GM20000 (cell line): ENCODE measurements at places on chromosomes 5 and 9.

DNA sequence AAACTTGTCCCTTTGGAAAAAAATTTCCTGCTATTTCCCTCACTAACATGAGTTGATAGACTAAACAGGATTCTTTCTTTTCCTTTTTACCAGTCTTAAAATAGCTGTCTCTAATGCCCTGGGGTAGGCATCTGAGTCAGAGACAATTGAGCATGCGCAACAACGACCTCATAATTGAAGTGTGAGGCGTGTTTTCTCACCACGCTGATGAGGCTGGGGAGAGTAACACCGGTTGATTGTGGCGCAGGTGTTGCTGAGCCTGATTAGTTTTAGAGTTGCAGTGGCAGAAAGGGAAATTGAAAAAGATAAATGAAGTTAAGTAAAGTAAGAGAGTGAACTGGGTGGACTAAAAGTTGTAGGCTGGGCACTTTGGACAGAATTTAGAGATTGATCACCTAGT lies 213.7 kb downstream of the TLR4 start:
- no peak for DNase-seq

- no peak for DNase-seq
These were observed 338.6 kb downstream of the TMEM38B start for GRCh38 chr9:106032978-106033377.

DNA sequence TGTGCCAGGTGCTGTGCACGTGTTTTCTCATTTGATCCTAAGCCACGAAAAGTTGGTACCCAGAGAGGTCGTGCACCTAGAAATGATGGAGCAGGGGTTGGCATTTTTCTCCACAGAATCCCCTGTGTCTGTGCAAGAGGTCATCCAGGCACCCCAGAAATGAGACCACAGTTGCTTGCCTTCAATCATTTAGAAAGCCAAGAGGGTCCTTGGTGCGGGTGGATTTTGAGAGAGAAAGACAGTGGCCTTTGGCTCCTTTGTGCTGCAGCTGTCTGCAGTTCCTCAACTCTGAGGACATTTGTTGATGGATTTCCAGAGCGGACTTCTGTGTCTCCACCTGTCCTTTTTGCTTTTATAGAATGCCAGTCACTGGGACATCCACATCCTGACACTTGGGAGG lies 33.8 kb upstream of the SPRY4 start:
- DNase-seq, result no peak

DNA sequence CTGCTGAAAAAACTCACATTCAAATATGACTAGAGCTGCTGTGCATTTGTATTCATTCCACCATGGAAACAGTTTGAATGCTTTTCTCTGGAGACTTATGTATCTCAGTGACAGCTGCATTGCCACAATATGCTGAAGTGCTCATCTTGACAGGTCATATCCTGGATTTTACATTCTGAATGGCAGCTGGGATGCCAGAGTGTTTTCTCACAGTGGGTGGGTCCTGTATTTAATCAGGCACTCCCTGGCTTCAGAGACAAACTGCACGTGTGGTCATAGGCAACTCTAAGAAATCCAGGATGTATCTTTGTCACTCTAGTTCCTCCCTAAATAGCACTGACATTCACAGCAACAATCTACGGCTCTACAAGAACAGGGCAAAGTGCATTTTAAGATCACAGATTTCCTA lies 75.6 kb downstream of the ST8SIA4 start:
- no peak for DNase-seq

GRCh38 chr9:14317667-14318320 lies 3.9 kb upstream of the NFIB start:
- DNase-seq, result peak; percentile 42

DNA sequence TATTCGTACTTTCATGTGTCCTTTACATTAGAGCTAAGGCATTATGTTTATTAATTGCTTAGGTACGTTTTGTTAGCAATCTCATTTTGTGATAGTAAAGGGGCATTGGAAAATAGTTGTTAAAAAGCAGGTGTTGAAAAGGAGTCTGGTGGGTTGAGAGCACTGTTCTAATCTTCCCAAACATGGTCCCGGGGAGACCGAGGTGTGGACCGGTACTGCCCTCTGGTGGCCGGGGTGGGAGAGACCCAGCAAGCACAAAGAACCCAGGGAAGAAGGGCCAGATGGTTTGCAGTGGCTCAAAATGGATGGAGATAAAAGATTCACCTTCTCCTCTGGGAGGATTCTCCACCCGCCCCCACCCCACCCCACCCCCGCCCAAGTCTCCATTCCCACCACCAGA lies 26.1 kb downstream of the IDNK start:
- DNase-seq, result peak; percentile 68

GRCh38 chr5:8462565-8462964 lies 593.6 kb downstream of the MTRR start:
- no peak for DNase-seq

GRCh38 chr9:68913054-68913453 lies 100.9 kb downstream of the PRKACG start:
- DNase-seq, result no peak

GRCh38 chr5:91311697-91312501 lies 71.2 kb downstream of the ARRDC3 start:
- peak; percentile 35 for DNase-seq

DNA sequence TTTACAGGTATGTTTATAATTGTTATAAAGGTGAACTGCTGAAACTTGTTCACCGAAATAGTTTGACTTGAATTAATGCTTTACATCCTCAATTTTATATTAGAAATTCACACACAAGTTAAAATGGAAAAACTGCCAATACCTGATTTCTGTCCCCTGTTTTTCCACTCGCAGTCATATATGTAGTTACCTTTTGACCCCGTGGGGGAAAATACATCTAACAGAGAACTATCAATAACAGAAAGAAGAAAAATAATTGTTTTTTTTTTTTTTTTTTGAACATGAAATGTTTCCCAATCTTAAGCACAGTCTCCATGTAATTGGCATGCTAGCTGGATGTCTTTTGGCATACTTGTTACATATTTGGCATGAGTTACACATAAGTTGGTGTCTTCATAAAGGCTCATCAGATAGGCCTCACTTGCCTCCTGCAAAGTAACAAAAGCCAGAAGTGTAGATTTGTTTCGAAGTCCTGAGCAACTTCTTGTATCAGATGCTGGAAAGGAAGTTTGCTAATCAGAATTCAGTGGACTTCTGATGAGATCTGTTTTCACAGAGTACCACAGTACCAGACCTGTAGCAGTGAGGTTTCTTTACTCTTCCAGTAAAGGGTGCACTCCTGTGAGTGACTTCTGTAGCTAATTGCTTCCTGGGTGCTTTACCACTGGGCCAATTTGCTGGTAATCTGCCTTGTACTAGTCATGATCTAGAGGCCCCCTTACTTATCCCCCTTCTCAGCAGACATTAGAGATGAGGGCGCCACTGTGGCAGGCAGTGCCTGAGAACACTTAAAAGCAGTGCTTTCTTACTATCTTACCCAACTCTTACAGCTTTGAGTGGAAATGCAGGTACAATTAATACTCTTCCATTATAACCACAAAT lies 36.2 kb upstream of the CXXC5 start:
- DNase-seq, result peak; percentile 13

GRCh38 chr9:8292657-8293056 lies 493.1 kb upstream of the DMAC1 start:
- DNase-seq, result no peak

- DNase-seq, result no peak
These were observed 290.0 kb downstream of the ARHGAP26 start for GRCh38 chr5:143059976-143060765.

DNA sequence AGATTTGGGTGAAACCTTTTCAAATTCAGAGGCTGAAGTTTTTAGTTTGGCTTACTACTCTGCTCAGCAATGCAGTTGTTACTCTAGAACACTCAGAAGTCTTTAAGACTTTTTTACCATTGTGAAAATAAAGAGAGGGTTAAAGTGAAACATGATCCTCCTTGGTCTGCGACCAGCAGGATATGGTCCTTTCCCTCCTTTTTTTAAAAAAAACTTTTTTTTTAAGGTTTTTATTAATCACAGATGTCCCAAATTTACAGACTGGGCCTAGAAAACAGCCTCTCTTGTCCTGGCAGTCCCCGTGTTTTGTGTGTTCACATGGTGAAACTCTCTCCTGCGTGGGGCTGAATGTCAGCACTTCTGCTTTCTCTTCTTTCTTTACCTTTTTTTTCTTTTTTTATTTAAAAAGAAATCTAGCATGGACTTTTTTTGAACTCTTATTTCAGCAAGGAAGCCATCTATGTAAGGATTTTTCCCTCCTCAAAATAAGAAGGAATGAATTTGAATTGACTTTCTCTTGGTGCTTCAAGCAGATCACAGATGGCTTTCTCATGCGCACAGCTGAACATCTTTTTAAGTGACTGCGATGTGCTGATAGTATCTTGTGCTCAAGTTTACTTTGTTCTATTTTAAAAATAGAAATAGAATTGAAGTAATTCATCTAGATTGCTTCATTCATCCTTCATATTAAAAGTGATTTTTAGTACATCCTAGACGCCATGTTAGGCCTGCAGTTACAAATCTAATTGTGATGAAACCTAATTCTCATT lies 128.7 kb upstream of the OTULINL start:
- no peak for DNase-seq

DNA sequence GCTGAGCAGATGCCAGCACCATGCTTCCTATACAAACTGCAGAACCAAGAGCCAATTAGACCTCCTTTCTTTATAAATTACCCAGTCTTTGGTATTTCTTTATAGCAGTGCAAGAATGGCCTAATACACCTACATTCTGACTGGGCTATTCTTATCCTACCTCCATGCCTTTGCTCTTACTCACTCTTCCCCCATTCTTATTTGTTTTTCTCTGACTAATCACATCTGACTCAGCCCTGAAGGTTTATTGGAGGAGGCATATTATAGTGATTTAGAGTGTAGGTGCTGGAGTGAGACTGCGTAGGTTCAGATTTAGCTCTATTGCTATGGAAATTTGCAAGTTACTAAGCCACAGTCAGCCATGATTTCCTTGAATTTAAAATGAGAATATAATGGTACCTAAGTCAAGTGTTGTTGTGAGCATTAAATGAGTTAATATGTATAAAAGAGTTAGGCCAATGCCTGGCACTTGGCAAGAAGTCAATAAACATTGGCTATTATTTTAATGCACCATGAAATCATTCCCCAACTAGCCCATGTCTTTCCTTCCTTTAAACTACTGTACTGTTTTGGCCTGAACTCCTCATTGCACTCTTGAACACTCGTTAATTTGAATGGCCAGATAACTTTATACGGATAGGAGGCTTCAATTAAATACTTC lies 531.2 kb upstream of the ZNF608 start:
- DNase-seq, result no peak

- peak; percentile 15 for DNase-seq
These were observed 75.7 kb upstream of the SMARCA2 start for GRCh38 chr9:1939466-1939865.

- no peak for DNase-seq
These were observed 38.6 kb upstream of the SMC5 start for GRCh38 chr9:70220216-70220615.

GRCh38 chr9:105458404-105458803 lies 10.6 kb downstream of the FSD1L start:
- no peak for DNase-seq

DNA sequence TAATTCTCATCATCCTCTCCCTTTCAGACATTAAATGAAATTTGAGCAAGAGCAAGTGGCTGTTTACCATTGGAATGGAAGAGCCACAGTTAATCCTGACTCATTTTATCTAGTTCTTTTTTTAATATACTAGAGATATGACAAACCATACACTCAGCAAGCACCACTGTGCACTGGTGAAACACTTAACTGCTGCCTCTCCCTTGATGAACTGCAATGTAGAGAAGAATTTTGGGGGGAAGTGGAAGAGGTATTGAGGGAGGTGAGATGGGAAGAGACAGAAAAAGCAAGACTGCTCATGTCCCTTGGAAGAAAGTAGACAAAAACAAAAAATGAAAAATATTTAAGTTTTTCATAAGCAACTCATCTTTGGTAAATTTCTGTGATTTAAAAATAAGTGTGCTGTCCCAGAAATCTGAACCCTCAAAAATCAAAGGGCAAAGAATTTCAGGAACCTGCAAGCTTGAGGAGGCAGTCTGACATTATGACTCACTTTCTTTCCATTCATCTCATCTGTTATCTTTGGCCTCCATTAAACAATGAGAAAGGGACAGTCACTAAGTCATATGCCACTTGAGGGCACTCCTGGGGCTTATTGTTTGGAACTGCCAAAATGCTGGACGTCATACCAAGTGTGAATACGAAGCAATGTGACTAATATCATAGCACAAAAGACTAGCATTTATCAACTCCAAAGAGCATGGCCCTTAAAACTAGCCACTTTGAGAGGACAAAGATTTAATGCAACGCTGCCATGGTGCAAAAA lies 566.8 kb upstream of the DMAC1 start:
- DNase-seq, result no peak

- no peak for DNase-seq
These were observed 505 bp upstream of the ACER2 start for GRCh38 chr9:19408316-19408692.

DNA sequence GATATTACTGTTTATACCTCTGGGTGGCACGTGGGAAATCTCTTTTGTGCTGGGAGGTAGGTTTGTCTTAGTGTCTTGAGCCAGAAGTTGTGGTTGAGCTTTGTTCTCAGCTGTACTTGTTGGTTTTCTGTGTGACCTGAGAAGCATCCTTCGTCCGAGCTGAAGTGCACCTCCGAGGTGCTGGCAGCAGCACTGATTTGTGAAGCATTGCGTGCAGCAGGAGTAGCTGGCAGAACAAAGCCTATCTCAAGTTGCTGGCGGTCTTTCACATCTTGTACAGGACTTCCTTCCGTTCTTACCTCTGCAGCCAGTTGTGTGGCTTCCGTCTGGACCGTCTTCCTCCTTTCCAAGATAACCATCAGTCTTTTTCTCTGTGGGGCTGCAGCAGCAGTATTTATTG lies 4.3 kb downstream of the PRRC2B start:
- peak; percentile 51 for DNase-seq

GRCh38 chr5:92944337-92944736 lies 636.7 kb downstream of the NR2F1-AS1 start:
- DNase-seq, result no peak

DNA sequence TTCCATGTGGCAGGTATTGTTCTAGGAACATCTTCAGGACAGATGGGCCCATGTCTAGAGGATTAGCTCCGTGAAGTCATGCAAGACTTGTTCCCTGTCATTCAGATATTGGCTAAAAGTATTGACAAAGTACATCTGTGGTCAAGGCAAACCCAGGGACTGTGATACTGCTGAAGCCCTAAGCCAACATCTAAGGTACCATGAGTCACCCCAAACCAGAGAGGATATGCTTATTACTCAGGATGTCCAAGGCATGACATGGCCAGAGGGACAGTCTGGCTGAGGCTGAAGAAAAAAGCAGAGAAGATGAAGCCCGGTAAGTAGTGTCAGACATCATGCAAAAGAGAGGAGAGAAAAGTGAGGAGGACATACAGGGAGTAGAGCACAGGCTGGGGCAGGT lies 31.0 kb downstream of the HMHB1 start:
- DNase-seq, result no peak

GRCh38 chr9:121756474-121757280 lies 105.2 kb downstream of the DAB2IP start:
- DNase-seq, result no peak
